ENCODE measurements at places on chromosomes 5 and 9.

- no peak for DNase-seq
Measured at GRCh38 chr5:123549256-123549904, 37.4 kb downstream of the CSNK1G3 start.

- DNase-seq, result no peak
Measured at GRCh38 chr9:30928045-30928444, 1456.4 kb upstream of the ACO1 start.

DNA sequence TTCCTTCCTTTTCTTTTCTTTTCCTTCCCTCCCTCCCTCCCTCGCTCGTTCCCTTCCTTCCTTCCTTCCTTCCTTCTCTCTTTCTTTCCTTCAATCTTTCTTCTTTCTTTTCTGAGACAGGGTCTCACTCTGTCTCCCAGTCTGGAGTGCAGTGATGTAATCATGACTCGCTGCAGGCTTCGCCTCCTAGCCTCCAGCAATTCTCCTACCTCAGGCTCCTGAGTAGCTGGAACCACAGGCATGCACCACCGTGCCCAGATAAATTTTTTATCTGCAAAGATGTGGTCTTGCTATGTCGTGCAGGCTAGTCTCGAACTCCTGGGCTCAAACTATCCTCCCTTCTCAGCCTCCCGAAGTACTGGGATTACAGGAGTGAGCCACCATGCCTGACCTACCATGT, 81.4 kb downstream of the SPATA31C2 start:
- peak; percentile 19 for DNase-seq

DNA sequence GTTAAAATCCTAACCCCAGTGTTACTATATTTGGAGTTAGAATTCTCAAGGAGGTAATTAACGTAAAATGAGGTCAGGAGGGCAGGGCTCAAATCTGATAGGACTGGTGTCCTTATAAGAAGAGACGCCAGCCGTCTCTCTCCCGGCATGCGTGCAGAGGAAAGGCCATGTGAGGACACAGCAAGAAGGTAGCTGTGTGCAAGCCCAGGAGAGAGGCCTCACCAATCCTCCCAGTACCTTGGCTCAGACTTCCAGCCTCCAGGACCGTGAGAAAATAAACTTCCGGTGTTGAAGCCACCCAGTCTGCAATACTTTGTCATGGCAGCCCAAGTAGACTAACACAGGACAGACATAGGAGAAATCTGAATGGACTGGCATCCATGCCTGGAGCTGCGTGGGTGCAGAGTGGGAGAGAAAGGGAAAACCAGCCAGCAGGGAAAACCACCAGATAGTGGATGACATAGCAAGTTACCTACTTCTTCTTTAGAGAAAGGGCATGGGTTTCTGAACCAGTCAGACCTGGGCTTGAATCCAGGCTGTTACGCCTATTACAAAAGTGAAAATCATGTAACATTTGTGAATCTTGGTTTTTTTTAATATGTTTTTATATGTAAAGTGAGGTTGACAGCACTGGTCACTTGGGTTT, 89.2 kb downstream of the FSTL4 start:
- DNase-seq, result no peak

DNA sequence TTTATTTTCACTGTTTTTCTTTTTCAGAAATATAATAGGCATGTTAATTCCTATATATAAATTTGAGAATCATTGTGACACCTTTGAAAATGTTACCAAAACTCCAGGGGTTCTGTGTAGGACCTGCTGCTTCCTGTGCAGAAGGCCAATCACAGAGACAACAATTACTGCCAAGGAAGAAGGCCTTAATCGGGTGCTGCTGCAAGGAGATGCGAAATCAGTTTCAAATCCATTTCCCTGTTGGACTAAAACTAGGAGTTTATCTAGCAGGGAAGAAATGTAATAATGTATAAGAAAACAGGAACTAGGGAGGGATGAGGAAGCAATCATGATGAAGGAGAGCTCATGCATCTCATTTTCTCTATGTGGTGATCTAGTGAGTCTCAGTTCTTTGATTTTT, 209.7 kb upstream of the NUDT12 start:
- DNase-seq, result no peak

DNA sequence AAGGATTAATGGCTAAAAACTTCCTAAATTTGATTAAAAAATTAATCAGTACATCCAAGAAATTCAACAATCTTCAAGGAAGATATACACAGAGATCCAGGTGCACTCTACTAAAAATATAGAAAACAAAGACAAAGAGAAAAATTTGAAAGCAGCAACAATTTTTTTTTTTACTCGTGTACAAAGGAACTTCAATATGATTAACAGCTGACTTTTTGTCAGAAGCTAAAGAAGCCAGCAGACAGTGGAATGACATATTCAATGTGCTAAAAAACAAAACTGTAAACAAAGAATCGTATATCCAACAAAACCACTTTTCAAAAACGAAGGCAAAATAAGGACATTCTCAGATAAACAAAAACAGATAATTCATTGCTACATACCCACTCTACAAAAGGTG, 234.6 kb downstream of the FSTL4 start:
- no peak for DNase-seq

- DNase-seq, result peak; percentile 48
Measured at GRCh38 chr5:157574456-157575380, 857 bp downstream of the ADAM19 start.

GRCh38 chr5:154791535-154791934, 36.4 kb downstream of the LARP1 start:
- DNase-seq, result no peak

- DNase-seq, result peak; percentile 71
Measured at GRCh38 chr5:14685757-14686156, 21.2 kb downstream of the OTULIN start.

DNA sequence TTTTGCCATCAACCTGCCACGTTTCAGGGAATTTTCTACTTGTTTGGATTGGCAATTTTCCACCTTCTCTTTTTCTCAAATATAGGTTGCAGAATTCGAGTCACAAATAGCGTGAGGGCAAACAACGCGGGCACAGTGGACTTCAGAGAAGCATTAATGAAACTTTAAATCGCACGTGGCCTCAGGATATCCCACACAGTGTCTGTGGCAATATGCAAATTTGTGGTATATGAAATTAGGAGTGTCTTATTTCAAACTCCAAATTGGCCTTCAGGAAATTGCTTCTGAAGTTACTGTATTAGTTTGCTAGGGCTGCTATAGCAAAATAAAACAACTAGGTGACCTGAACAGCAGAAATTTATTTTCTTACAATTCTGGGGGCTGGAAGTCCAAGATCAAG, 91.2 kb downstream of the MTRR start:
- no peak for DNase-seq

GRCh38 chr5:105882956-105883481, 1787.7 kb downstream of the EFNA5 start:
- DNase-seq, result no peak

DNA sequence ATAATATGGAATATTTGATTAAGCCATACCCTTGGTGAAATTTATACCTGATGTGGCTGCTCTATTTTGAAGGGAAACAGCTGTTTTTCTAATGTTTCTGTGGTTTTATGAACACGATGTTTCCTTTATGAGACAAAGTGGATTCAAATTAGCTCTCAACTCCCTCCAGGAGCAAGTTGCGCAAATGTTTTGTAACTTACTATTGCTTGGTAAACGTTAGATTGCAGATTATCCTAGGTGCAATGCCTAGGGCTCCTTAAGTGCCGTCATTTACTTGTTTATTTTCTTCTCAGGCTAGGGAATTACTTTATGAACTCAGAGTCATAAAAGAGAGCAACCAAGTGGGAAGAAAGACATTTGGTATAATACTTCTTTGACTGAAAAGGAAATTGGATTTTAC, 763.1 kb downstream of the TAF11L14 start:
- no peak for DNase-seq

DNA sequence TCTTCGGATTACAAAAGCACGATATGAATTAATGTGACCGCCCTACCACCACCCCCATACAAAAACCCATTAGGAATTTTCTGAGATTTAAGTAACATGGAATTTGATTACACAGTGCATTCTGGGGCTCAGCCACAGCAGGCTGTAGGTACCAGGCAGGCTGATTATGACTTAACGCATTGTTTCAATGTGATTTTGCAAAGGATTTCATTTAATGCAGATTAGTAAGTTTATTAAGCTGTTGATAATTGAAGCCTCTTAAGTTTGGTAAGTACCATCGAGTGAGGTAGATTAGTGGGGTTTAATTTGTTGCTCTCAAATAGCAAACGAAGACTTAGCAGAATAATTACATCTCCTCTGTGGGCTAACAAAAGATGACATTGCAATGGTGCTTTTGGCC, 240.1 kb downstream of the TRPM3 start:
- DNase-seq, result no peak

- DNase-seq, result peak; percentile 72
Measured at GRCh38 chr5:142322747-142323479, 1.9 kb downstream of the SPRY4 start.

GRCh38 chr5:75368391-75368790, 31.4 kb downstream of the HMGCR start:
- DNase-seq, result peak; percentile 63

DNA sequence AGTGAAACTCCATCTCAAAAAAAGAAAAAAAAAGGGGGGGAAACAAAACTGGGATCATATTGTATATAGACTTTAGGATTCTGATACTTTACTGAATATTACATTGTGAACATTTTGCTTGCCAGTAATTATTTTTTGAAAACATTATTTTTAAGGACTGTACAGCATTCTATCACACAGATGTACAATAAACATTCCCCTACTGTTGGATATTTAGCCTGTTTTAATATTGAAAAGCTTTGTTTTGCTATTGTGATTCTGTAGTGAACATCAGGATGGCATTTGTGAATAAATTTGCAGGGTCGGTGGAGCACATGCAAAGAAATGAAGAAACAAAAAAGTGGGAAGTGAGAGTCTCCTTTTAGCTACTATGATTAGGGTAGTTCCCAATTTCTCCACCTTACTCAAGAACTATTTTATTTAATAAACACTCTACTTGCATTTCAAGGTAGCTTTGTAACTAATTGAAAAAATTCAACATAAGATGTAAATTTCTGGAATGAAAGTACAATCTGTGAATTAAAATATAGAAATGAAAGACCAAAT, 18.7 kb downstream of the RASGRF2 start:
- no peak for DNase-seq

DNA sequence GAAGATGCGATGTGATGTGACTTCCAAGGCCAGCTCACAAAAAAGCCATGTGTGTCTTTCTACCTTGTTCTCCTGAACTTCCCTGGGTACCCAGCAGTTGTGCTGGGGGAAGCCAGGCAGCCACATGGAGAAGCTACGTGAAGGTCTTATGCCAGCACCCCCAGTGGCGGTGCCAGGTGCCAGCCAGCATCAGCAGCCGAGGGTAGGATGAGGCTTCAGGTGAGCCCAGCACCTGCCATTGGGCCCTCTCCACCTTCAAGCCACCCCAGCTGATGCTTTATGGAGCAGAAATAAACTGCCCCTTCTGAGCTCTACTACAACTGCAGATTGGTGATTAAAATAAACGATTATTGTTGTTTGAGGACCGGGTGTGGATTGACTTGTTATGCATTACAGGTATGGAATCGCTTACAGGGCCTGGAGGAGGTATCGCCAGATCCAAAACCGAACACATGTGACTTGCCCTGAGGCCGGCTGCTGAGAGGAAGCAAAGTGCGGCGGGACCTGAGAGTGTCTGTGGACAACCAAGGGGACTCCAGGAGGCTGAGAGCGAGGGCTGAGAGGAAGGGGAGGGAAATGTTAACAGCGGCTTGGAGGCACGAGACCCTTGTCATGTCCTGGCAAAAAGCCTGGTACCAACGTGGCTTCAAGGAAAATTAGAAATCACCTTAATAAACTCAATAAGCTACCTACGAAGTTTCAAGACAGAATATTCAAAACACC, 36.0 kb upstream of the OLFM1 start:
- DNase-seq, result no peak

GRCh38 chr5:139181835-139182452, 16.2 kb downstream of the SIL1 start:
- DNase-seq, result peak; percentile 73

GRCh38 chr5:112417931-112418658, 982 bp downstream of the EPB41L4A start:
- DNase-seq, result peak; percentile 18

- no peak for DNase-seq
Measured at GRCh38 chr9:129405827-129406213, 215.1 kb downstream of the C9orf50 start.

GRCh38 chr9:114416290-114416689, 28.5 kb upstream of the AKNA start:
- no peak for DNase-seq

DNA sequence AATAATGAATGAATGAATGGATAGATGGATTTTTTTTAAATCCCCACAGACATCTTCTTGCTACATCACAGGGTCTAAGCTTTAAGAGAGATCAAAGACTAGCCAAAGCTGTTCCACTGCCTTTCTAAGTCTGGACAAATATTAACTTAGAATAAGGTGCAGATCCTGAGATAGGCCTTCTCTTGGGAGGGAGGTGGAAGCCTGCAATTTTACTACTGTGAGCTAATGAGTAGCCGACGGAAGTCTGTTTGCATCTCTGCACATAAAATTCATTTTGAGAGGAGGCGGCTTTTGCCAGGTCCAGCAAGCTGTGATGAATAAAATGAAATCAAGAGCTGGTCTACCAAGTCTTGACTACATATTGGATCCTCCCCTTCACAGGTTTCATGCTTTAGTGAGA, 484.9 kb downstream of the TMEM38B start:
- no peak for DNase-seq

GRCh38 chr5:113147537-113147936, 170.9 kb downstream of the DCP2 start:
- no peak for DNase-seq

GRCh38 chr5:156529892-156530291, 202.9 kb downstream of the SGCD start:
- peak; percentile 49 for DNase-seq

DNA sequence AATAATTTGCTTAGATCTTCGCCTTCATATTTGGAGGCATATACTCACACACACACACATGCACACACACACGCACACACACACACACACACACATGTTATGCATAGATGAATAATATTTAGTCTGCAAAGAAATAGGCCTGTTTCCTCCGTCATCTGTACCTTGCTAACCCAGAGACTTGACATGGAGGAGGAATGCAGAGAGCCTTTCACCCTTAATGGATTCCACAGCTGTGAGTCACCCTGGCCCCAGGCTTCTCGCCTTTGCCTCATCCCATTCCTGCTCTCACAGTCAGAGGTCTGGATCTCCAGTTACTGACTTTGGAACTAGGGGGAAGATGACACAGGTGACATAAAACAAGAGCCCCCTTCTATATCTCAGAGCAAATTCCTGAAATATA, 29.7 kb downstream of the ZNF462 start:
- peak; percentile 98 for DNase-seq

DNA sequence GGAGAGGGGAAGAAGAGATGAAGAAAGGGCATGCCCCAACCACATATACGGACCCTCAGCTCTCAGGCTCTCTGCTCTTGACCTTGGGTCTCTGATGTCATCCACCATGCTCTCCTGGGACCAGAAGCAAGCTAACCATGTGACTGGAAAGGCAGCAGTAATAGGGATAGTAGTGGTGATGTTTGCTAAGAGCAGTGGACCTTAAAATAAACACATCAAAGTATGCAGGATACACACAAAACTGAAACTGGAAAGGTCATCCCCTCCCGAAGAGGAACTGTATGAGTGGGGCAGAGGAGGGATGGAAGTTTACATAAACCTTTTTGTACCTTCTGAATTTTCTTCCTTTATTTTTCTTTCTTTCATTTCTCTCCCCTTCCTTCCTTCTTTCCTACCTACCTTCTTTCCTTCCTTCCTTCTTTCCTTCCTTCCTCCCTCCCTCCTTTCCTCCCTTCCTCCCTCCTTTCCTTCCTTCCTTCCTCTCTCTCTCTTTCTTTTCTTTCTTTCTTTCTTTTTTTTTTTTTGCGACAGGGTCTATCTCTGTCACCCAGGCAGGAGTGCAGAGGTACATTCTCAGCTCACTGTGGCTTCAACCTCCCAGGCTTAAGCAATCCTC, 8.1 kb upstream of the PTPN3 start:
- no peak for DNase-seq
